ENCODE measurements at places on chromosomes 13 and 19.

DNA sequence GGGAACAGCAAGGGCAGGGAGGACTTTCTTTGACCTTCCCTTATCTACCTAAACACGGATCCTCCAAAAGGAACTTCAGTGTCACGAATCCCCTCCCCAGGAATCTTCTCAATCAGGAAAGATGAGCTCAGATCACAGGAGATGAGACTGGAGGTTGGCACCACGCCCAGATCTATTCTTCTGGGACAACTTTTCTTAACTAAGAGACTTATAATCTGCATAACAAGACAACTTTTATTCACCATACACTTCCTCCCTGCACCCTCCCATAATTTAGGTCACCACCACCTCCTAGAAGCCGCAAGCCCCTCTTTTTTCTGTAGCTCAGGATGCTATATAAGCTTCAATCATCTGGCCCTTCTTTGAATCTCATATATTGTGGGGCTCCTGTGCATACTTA lies 19.2 kb upstream of the AKT2 start:
- no peak for DNase-seq

DNA sequence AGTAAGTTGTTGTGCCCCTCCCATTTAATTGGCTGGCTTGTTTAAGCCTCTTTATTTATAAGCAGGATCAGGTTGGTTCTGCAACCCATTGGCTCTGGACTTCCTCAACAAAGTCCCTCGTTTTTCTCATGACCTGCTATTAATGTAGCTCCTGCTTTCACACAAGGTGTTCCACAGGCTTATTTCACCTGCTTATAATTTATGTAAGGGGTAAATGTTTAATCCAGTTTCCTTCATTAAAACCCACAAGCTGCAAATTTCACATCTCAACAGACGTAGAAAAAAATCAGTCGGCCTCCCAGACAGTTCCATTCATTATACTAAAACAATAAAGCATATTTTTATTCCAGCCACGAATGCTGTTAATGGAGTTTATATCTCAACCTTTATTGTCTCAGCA lies 86.1 kb downstream of the TBC1D4 start:
- DNase-seq = no peak

DNA sequence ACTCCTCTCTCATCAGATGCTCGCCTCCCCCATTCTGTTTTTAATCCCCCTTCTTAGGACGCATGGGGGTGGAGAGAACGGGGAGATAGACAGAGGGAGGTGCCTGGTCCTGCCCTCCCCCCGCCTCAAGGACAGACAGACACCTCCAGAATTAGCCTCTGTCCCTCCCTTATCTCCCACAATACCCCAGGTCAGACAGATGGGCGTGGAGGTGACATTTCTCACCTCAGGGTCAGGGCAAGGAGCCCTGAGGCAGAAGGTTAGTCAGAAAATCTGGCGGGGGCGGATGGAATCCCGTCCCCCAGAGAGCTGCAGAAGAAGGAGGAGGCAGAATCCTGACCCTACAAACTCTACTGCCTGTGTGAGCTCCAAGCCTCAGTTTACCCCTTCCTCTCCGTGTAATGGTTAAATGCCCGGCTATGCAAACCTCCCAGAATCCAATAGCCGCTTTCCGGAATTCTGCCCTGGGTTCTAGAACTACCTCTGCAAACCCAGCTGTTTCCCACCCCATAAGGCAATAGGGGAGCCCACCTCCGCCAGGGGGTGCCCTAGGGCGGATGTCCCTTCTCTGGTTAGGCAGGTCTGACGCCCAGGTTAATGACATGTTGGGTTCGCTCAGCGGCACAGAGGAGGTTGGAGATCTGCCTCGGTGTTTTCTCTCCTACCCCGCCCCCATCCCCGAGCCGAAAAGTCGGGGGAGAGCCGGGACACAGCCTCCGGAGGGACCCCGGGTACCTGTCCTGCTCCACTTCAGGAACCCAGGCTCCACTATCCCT lies 900 bp downstream of the PPP1R13L start:
- DNase-seq = peak; percentile 71

DNA sequence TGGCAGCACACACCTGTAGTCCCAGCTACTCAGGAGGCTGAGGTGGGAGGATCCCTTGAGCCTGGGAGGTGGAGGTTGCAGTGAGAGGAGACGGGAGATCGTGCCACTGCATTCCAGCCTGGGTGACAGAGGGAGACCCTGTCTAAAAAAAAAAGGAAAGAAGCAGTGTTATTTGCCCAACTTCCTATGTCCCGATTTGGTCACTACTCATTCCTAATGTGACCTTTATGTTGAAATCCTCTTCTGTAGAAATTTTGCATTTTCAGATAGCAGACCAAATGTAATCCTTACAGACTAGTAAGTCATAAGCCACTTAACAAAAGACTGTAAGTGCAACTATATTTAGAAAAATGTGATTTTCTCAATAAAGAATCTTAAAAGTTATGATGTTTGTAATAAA lies 18.2 kb upstream of the STK24 start:
- DNase-seq = no peak

All from GM12892 (cell line).